ENCODE measurements at places on chromosomes 1 and 21.
A peak's percentile ranks its signal among the peaks of the same experiment; 100 is the strongest.

DNA sequence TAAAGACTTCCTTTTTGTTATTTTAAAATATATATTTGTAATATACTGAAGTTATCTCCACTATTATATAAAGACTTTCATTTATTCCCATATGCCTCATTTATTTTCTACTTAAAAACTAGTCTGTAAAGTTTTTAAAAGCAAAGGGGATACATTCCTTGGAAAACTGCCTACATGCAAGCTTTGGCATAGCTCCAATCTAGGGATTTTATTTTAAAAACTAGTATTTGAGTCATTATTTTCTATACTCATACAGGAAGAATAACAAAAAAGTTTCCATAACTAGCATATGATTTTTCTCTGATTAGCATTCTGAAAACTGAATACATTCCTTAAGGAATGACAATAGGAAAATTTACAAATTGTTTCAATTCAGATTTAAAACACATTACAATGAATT lies 88.9 kb downstream of the COL24A1 start:
- peak; percentile 44 for DNase-seq

GRCh38 chr1:108611984-108612383 lies 48.9 kb downstream of the HENMT1 start:
- DNase-seq = no peak

- no peak for DNase-seq
Observed at GRCh38 chr1:87812871-87813577, 484.3 kb downstream of the LMO4 start.

DNA sequence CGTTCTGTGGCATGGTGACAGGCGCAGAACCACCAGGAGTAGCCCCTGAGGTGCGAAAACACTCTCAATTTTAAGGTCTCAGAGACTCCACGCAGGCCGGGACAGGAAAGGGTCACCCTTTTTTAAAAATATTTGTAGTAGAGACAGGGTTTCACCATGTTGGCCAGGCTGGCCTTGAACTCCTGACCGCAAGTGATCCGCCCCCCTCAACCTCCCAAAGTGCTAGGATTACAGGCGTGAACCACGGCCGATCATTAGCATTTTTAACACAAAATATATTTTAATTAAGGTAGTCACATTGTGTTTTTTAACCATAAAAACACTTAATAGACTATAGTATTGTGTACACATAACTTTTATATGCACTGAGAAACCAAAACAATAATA lies 31.1 kb downstream of the ATP2B4 start:
- no peak for DNase-seq

GRCh38 chr1:228510803-228511413 lies 23.7 kb downstream of the RNF187 start:
- DNase-seq = no peak

GRCh38 chr1:225998560-225999226 lies 450 bp downstream of the SDE2 start:
- DNase-seq = no peak

DNA sequence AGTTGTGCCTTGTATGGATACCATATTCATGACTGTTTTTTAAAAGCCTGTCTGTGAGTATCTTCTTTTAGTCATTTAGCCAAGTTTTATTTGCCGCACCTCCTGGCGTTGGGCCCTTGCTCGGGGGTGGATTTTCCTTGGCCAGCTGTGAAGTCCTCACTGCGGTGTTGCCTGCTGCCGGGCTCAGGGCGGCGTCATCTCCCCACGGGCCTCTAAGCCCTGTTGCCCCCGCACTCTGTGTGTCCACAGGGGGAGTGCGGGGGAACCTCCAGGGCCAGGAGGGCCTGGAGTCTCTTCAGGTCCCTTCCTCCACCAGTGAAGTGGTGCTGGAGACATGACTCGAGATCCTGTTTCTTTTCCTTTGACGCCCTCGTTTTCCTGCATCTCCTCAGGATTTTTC lies 65.8 kb upstream of the DIP2A start:
- DNase-seq = no peak

- DNase-seq = no peak
Observed at GRCh38 chr1:224727351-224728289, 111.5 kb downstream of the CNIH3 start.

GRCh38 chr1:100152271-100152670 lies 19.3 kb downstream of the TRMT13 start:
- no peak for DNase-seq

GRCh38 chr1:72397786-72398185 lies 115.4 kb upstream of the NEGR1 start:
- DNase-seq = no peak

GRCh38 chr1:245938046-245938435 lies 569.0 kb downstream of the SMYD3 start:
- no peak for DNase-seq

- DNase-seq = no peak
Observed at GRCh38 chr1:172638885-172639831, 19.7 kb upstream of the FASLG start.

GRCh38 chr1:246004301-246004700 lies 502.8 kb downstream of the SMYD3 start:
- no peak for DNase-seq

DNA sequence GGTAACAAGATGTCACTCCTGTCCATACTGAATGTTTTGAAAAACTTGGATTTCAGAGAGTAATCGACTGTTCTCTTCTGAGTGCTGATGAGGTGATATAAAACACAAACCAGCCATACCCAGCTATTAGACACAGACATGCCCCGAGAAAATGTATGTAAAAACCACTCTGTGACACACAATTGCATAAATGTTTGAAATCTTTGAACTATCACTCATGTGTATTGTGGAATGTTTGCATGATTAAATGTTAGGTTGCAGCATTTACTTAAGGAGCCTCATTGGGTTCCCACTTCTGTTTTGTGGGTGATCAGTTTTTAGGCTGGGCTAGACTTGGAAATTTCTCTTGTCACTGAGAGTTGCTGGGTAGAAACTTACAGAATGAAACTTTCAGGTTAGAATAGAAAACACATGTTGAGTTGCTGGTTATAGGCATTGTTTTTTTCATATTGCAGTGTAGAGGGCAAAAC lies 270.4 kb upstream of the B3GALT2 start:
- no peak for DNase-seq

DNA sequence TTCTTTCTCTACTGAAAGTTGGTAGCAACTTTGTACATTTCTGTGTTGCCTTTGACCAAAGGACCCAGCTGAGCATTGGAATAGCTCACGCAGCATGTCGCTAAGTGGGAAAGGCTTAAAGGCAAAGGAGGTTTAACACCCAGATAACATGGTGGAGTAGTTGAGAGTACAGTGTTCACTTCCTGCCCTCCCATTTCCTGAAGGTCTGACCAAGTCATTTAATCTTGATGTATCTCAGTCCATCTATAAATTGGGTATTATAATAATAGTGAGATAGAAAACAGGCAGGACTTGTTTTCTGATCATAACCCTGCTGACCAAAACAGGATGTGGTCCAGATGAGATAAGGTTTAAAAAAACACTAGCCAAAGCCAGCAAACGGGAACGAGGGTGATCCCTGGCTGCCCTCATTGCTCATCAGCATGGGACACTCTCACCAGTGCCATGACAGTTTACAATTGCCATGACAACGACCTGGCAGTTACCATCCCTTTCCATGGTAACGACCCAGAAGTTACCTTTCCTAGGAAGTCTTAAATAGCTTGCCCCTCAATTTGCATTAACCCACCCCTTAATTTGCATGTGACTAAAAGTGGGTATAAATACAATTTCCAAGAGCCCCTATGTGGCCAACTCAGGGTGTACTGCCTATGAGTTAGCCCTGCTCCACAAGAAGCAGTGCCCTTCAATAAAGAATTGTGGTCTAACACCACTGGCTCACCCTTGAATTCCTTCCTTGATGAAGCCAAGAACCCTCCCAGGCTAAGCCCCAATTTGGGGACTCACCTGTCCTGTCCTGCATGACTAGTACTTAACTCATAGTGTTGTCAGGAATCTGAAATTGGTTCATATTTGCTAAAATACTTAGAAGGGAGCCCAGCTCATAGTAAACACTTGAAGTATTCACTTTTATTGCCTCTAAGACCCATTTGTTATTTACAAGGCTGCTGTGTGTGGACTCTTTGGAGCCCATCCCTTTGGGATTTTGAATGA lies 28.4 kb upstream of the FHAD1 start:
- DNase-seq = peak; percentile 99

DNA sequence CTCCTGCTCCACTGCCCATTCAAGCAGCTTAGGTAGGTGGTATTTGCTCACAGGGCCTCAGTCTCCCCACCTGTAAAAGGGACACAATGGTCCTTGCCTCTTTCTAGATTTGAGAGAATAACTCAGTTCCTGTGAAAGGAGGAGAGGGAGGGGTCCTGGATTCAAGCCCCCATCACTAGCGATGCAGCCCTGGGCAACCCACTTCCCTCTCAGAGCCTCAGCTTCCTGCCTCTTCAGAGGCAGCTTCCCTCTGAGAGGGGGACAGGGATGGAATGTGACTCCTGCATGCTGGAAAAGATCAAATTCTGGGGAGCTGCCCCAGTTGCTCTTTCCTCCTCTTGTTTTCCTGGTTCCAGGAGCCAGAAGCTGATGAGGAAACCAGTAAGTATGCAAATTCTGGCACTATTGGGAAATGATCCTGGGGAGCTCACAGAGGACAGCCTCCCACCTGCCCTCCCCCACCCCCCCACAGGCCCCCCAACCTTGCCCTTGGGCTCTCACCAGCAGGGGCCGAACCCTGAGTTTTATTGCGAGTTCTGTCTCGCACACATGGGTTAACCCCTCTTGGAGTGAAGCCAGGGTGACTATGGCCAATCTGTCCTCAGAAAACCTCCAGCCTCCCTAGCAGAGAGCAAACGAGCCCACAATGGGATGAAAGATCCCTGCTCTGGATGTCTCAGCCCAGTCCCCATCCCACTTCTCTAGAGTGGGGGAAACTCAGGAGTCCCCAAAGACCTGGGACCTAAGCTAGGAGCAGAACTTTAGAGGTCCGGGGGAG lies 11.7 kb downstream of the ZC3H12A start:
- DNase-seq = no peak

- peak; percentile 35 for DNase-seq
Observed at GRCh38 chr1:62689524-62689923, 1.3 kb upstream of the DOCK7 start.

- peak; percentile 66 for DNase-seq
Observed at GRCh38 chr21:35840197-35840799, 220.0 kb downstream of the SETD4 start.

- no peak for DNase-seq
Observed at GRCh38 chr1:9787702-9788101, 36.1 kb downstream of the CLSTN1 start.

GRCh38 chr1:216005916-216006315 lies 417.3 kb downstream of the USH2A start:
- no peak for DNase-seq

All from pulmonary artery endothelial cell (primary cell).